Thymus (tissue), 14 donors: ENCODE measurements at places on chromosomes 1 and 21. TPM values are rescaled to one million over a fixed set of nuclear protein-coding genes. Genes with fewer than 3 reads are reported as not detected.
A peak's percentile ranks its signal among the peaks of the same experiment; 100 is the strongest.

LRRC38 gene
- total RNA-seq, result 0.19 TPM

USP48 gene
- total RNA-seq, result 25.3 TPM

UBASH3A gene
- 26.7 TPM for total RNA-seq

PRAMEF2 gene
- total RNA-seq, result 0.05 TPM

KRTAP19-1 gene
- total RNA-seq, result not detected

FCN3 gene
- 0.47 TPM for total RNA-seq

AIM2 gene
- 3.8 TPM for total RNA-seq

GRCh38 chr1:180236698-180237509 is 6.8 kb downstream of the LHX4 start:
- no peaks in the 10 kb centered on the region for H3K4me1 ChIP-seq
- peaks cover 67% of the 10 kb centered on the region for H3K27me3 ChIP-seq
- H3K36me3 ChIP-seq, result no peaks in the 10 kb centered on the region

GRCh38 chr1:46399307-46399706 is 5.2 kb downstream of the FAAH start:
- DNase-seq, result no peak
- peaks cover 4% of the 10 kb centered on the region for H3K4me1 ChIP-seq
- H3K27ac ChIP-seq, result no peak overlapping the region
- H3K36me3 ChIP-seq, result no peaks in the 10 kb centered on the region
- H3K27me3 ChIP-seq, result peaks cover 17% of the 10 kb centered on the region

DNA sequence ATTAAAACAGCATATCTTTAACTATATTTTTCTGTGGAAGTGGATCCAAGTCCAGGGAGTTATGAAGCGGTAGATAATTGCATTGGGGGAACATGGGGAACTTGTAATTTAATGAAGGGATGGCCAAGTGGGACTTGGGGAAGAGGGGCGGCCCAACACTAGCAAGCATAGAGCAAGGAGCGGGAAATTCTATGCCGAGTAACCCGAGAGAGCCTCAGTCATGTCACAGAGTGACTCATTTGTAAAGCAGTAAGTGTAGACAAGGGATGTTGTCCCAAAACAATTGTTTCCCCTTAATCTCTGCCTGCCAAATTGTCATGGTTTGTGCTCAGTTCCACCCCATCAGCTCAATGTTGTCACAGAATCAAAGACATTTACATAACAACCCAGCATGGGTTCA is 620.1 kb downstream of the AJAP1 start:
- no peaks in the 10 kb centered on the region for H3K27me3 ChIP-seq
- DNase-seq, result no peak
- H3K36me3 ChIP-seq, result no peaks in the 10 kb centered on the region
- no peak overlapping the region for H3K27ac ChIP-seq
- H3K4me1 ChIP-seq, result no peaks in the 10 kb centered on the region

- no peaks in the 10 kb centered on the region for H3K4me1 ChIP-seq
- no peak for DNase-seq
- no peaks in the 10 kb centered on the region for H3K36me3 ChIP-seq
- H3K27ac ChIP-seq, result no peak overlapping the region
- no peaks in the 10 kb centered on the region for H3K27me3 ChIP-seq
Measured at GRCh38 chr1:178442925-178443324, 53.8 kb downstream of the CLEC20A start.

GRCh38 chr1:183598386-183598785 is 8.1 kb upstream of the NCF2 start:
- no peak overlapping the region for H3K4me3 ChIP-seq
- no peaks in the 10 kb centered on the region for H3K4me1 ChIP-seq
- H3K27ac ChIP-seq, result no peak overlapping the region

DNA sequence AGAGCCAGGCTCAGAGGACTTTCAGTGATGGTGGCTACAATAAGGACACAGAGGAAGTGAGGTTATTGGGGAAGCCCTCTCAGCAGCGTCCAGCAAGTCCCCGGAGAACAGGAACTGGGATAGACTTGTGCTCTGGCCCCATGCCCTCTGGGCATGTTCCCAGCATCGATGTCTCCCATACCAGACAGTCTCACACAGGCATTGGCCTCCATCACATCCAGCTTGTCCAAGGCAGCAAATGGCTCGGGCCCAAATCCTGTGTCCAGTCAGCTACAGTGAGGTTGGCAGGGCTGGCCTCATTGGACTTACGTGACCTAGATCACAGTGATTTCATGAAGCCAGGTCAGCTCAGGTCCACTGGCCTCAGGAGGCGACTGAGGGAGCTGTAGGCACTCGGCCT is 19.6 kb upstream of the TMEM54 start:
- no peaks in the 10 kb centered on the region for H3K36me3 ChIP-seq
- no peak overlapping the region for H3K4me3 ChIP-seq
- no peaks in the 10 kb centered on the region for H3K4me1 ChIP-seq
- peaks cover 61% of the 10 kb centered on the region for H3K27me3 ChIP-seq
- no peak overlapping the region for H3K27ac ChIP-seq

DNA sequence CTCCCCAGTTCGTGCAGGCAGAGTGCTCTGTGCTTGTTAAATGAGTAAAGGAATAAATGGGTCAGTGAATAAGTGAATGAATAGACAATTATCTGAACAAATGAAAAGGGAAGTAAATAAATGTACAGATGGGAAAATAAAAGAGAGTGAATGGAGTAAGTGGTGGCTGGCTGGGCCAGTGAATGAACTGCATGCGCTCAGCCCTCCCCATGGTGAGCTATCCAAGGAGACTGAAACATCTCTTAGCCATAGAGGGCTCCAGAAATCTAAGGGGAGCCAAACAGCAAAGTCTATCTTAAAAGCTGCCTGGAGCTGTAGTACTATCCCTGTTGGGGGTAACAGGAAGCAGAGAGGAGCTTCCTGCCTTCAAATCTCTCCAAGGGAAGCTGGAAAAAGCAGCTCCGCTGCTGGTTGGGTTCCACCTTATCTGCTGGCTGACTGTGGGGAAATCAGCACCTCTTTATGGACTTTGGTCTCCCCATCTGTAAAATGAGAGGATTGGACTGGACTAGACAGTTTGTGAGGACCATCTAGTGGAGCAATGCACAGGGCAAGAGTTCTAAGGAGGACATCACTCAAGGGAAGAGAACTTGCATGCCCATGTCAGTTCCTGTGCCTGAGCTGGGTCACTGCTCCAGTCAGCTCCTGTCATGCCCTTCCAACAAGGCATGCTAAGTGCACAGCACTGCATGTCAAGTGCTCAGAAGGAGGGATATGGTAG is 77.9 kb downstream of the TRABD2B start:
- no peaks in the 10 kb centered on the region for H3K36me3 ChIP-seq
- no peak for DNase-seq
- no peak overlapping the region for H3K4me3 ChIP-seq
- no peaks in the 10 kb centered on the region for H3K4me1 ChIP-seq

GRCh38 chr1:103024051-103024450 is 84.3 kb downstream of the COL11A1 start:
- no peaks in the 10 kb centered on the region for H3K27me3 ChIP-seq
- no peaks in the 10 kb centered on the region for H3K36me3 ChIP-seq
- no peaks in the 10 kb centered on the region for H3K4me1 ChIP-seq
- DNase-seq, result no peak
- H3K4me3 ChIP-seq, result no peak overlapping the region

DNA sequence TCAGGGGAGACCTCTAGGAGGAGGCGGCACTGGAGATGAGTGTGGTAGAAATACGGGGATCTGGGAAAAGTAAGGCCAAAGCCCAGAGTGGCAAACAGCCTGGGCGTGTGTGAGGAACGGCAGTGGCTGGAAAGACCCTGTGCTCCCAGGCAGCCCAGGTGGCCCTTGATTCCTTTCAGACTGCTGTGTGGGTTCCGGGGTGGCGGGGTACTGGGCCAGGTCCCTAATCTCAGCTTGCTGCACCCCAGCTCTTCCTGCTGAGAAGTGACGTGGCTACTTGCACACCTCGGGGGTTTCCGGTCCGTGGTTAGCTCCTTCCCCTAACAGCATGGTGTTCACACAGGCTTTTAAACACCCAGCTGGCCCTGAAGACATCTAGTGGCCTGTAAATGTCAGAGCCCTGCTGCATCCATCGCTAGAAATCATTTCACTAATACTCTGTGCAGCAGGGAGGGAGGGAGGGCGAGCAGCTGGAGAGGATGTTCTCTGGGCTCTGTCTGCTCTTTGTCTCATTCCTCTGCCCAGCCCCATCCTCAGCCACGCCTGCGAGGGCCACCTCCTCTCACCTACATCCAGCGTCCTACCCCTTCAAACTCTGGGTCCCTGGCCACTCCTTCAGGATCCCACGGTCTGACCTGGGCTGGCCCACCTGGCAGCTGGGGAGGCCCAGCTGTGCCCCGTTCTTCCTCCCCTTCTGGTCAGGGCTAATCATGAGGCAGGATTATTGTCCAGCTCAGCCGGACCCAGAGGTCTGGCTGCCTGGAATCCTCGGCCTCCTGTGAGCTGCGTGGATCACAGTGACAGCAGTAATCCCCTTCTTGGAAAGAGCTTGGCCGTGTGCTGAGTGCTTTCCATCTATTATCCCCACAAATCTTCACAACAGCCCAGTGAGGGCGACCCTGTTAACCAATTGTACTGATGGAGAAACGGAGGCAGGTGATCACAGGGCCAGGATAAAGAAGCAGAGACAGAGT is 7.2 kb downstream of the ZDHHC18 start:
- H3K36me3 ChIP-seq, result peaks cover 16% of the 10 kb centered on the region
- H3K27ac ChIP-seq, result peak overlapping the region; percentile 90
- H3K4me1 ChIP-seq, result peaks cover 9% of the 10 kb centered on the region
- peak; percentile 40 for DNase-seq
- no peaks in the 10 kb centered on the region for H3K27me3 ChIP-seq

DNA sequence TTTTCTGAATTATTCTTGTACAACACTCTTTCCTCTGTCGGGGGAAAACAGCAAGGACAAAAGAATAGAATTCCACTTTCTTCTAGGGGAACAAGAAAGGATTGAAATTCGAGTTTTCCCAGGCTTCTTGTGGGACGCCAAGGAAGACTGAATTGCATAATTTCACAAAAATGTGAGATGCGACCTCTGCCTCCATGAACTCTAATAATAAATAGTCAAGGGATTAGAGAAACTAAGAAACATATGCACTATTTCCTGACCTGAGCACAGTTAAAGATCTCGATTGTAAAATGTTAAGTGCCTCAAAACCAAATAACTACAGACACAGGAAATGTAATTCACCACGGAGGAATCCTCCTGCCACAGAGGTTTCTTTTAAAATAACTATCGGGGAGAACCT is 117.3 kb upstream of the MARK1 start:
- no peaks in the 10 kb centered on the region for H3K36me3 ChIP-seq
- no peaks in the 10 kb centered on the region for H3K27me3 ChIP-seq
- H3K4me1 ChIP-seq, result no peaks in the 10 kb centered on the region
- DNase-seq, result no peak

GRCh38 chr1:185017338-185017737 is 28.0 kb upstream of the RNF2 start:
- no peak overlapping the region for H3K27ac ChIP-seq
- DNase-seq, result no peak
- no peaks in the 10 kb centered on the region for H3K36me3 ChIP-seq
- no peaks in the 10 kb centered on the region for H3K4me1 ChIP-seq
- H3K27me3 ChIP-seq, result no peaks in the 10 kb centered on the region
- no peak overlapping the region for H3K4me3 ChIP-seq

DNA sequence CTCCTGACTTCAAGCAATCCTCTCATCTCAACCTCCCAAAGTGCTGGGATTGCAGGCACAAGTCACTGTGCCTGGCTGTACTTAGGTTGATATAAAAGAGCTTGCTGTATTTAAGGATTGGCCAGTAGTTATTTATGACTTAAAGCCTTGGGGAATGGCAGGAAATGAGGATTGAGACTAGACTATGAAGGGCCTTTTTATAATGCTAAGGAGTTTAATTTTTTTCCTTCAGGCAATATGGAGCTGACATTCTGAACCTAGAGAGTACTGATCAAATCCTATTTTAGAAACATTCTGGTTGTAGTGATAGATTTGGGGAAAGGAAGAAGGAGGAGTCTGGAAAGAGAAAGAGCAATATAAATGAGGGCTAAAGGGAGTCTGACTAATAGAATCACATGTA is 44.7 kb downstream of the MSH4 start:
- no peaks in the 10 kb centered on the region for H3K36me3 ChIP-seq
- H3K4me3 ChIP-seq, result no peak overlapping the region
- H3K27me3 ChIP-seq, result no peaks in the 10 kb centered on the region
- no peaks in the 10 kb centered on the region for H3K4me1 ChIP-seq
- H3K27ac ChIP-seq, result no peak overlapping the region

GRCh38 chr1:20370698-20371097 is 80.0 kb downstream of the VWA5B1 start:
- H3K4me1 ChIP-seq, result no peaks in the 10 kb centered on the region
- peaks cover 42% of the 10 kb centered on the region for H3K27me3 ChIP-seq
- no peaks in the 10 kb centered on the region for H3K36me3 ChIP-seq
- H3K27ac ChIP-seq, result no peak overlapping the region
- no peak overlapping the region for H3K4me3 ChIP-seq
- DNase-seq, result no peak

DNA sequence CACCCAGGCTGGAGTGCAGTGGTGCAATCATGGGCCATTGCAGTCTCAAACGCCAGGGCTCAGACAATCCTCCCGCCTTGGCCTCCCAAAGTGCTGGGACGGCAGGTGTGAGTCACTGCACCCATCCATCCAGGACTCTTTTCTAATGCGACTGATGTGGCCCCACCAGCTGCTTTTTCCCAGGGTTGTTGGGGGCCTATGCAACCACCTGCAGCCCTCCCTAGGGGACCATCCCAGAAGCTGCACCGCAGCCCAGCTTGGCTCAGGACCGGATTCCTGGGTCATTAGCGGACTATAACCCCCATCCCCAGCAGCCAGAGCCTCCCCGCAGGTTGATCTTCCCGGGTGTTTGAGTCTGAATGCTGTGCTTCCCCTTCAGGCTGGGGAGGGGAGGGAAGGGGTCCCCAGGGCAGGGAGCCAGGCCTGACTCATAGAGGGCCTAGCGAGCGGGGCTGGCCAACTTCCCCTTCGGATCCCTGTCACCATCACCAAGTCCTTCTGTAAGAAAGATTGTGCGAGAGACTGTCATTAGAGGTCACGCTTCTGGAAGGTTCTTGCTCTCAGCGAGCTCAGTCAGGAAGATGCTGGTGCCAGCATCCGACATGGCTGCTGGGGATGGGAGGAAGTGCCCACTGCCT is 108.7 kb upstream of the ACTRT2 start:
- no peaks in the 10 kb centered on the region for H3K4me1 ChIP-seq
- no peak overlapping the region for H3K4me3 ChIP-seq

GRCh38 chr1:153210206-153210605 is 7.0 kb downstream of the LELP1 start:
- no peaks in the 10 kb centered on the region for H3K36me3 ChIP-seq
- H3K27ac ChIP-seq, result no peak overlapping the region
- H3K4me3 ChIP-seq, result no peak overlapping the region
- no peaks in the 10 kb centered on the region for H3K27me3 ChIP-seq
- no peak for DNase-seq

- H3K36me3 ChIP-seq, result no peaks in the 10 kb centered on the region
- no peaks in the 10 kb centered on the region for H3K27me3 ChIP-seq
- H3K4me3 ChIP-seq, result no peak overlapping the region
- H3K27ac ChIP-seq, result no peak overlapping the region
- no peaks in the 10 kb centered on the region for H3K4me1 ChIP-seq
- no peak for DNase-seq
Measured at GRCh38 chr1:60657926-60658325, 424.4 kb upstream of the NFIA start.

- peaks cover 66% of the 10 kb centered on the region for H3K36me3 ChIP-seq
- H3K4me3 ChIP-seq, result no peak overlapping the region
- H3K4me1 ChIP-seq, result no peaks in the 10 kb centered on the region
Measured at GRCh38 chr21:34835526-34835925, 166.7 kb downstream of the CLIC6 start.
